Aorta (tissue), 5 donors: ENCODE measurements at places on chromosomes 11 and 22. TPM values are rescaled to one million over a fixed set of nuclear protein-coding genes. Genes with fewer than 3 reads are reported as not detected.

DNA sequence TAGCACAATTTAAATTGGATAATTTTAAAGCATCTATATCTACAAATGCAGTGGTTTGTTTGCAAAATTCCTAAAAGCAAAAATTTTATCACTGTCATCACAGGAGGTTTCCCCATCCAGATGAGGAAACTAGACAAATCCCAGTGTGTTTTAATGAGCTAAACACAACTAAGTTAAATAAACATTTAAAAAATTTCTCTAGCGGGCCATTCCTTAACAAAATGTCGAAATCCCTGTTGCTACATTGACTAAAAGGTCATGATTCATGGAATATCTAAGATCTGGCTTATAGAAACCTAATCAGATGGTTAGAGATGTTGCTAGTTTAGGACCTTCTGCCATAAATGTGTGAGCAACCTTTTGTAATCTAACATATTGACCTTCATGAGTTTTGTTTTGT is 107.3 kb upstream of the BDNF start:
- H3K4me1 ChIP-seq = no peaks in the 10 kb centered on the region
- no peak overlapping the region for H3K27ac ChIP-seq
- no peak overlapping the region for H3K4me3 ChIP-seq
- H3K27me3 ChIP-seq = no peaks in the 10 kb centered on the region

GRCh38 chr11:76205252-76206076 is 838 bp downstream of the WNT11 start:
- no peaks in the 10 kb centered on the region for H3K27me3 ChIP-seq
- no peak for DNase-seq
- H3K4me3 ChIP-seq = no peak overlapping the region
- no peak overlapping the region for H3K27ac ChIP-seq

DNA sequence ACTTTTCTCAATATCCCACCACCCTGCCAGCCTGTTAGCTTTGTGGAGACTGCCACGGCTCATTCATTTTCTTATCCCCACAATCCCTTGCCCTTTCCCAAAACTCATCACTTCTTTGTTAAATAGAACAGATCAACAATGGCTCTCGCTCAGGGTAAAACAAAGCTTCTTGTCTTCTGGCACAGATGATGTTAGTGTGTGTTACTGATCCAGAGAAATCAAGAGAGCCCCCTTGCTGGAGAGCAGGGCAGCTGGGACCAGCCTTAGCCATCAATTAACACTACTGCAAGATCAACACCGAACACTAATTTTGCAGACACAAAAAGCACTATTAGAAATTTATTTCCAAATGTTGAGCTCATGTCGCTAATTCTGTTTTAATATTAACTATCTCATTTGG is 420.9 kb downstream of the TENM4 start:
- no peak overlapping the region for H3K4me3 ChIP-seq
- no peak for DNase-seq
- H3K27ac ChIP-seq = no peak overlapping the region

GRCh38 chr22:32106930-32107329 is 52.2 kb downstream of the C22orf42 start:
- no peaks in the 10 kb centered on the region for H3K27me3 ChIP-seq
- DNase-seq = no peak
- no peaks in the 10 kb centered on the region for H3K36me3 ChIP-seq
- H3K4me3 ChIP-seq = no peak overlapping the region
- H3K4me1 ChIP-seq = no peaks in the 10 kb centered on the region

- no peaks in the 10 kb centered on the region for H3K4me1 ChIP-seq
- H3K27me3 ChIP-seq = no peaks in the 10 kb centered on the region
- no peaks in the 10 kb centered on the region for H3K36me3 ChIP-seq
- H3K4me3 ChIP-seq = no peak overlapping the region
- no peak overlapping the region for H3K27ac ChIP-seq
- DNase-seq = no peak
Measured at GRCh38 chr11:126154691-126155090, 56.8 kb downstream of the RPUSD4 start.

DNA sequence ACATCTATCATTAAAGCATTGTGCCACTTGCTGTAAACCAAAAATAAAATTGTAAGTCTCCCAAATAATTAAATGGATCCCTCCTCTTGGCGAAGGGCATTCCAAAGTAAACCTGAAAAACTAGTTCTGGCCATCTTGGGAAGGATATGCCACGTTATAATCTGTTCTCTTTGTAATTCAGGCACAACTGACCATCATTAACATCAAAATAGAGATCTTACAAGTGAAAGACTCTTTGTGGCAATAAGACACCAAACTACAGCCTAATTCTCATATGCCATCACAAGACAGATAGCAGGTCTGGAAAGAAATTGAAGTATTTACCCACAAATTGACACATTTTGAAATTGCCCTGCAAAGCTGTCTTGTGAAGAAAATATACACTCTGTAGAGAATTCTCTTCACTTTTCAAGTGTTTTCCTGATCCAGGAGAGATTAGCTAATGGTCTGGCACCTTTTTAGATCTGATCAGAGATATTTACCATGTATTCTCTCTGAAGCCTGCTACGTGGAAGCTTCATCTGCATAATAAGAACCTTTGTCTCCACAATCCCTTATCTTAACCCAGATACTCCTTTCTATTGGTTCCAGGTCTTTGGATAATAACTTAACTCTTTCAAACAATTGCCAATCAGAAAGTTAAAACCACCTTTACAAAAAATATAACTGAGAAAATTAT is 630.4 kb upstream of the CCDC179 start:
- no peak overlapping the region for H3K27ac ChIP-seq
- no peak overlapping the region for H3K4me3 ChIP-seq
- no peaks in the 10 kb centered on the region for H3K36me3 ChIP-seq
- no peaks in the 10 kb centered on the region for H3K27me3 ChIP-seq

DNA sequence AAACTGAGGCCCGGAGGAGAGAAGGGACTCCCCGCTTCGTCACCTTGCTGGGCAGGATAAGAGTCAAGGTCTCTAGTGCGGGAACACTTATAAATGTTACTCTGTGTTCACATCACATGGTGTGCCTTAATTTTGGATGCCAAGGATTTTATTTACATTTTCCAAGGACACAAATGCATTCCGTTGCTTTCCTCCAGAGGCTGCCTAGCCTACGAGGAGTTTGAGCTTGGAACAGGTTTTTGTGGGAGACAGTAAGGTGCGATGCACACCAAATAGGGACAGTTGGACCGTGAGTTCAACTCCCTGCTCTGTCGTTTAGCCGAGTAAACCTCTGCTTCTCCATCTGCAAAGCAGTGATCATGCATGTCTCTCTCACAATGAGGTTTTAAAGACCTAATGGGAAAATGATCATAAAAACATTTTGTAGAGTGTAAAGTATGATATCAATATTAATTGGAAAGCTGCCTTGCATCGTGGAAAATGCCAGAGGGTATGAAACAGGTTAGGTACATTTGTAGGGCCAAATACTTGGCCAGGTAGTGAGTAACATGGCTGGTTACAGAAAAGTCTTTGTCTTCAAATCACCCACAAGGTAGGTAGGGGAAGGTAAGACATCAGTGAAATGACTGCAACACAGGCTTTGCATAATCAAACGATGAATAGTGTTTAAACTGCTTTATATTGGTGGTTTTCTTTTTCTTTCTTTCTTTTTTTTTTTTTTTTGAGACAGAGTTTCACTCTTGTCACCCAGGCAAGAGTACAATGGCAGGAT is 61.8 kb downstream of the ST3GAL4 start:
- no peaks in the 10 kb centered on the region for H3K4me1 ChIP-seq
- no peaks in the 10 kb centered on the region for H3K36me3 ChIP-seq
- no peaks in the 10 kb centered on the region for H3K27me3 ChIP-seq
- no peak overlapping the region for H3K4me3 ChIP-seq
- DNase-seq = no peak

DNA sequence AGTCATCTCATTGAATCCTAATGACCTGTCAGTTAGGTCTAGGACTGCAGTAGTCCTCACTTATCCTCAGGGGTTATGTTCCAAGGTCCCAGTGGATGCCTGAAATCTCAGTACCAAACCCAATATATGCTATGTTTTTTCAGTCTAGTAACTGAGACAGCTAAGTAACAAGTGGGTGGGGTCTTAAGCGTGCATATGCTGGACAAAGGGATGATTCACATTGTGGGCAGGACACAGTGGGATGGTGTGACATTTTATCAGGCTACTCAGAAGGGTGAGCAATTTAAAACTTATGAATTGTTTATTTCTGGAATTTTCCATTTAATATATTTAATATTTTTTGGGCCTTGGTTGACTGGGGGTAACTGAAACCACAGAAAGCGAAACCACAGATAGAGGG is 29.0 kb downstream of the DDX10 start:
- no peaks in the 10 kb centered on the region for H3K36me3 ChIP-seq
- H3K4me1 ChIP-seq = no peaks in the 10 kb centered on the region
- H3K27me3 ChIP-seq = no peaks in the 10 kb centered on the region
- no peak overlapping the region for H3K27ac ChIP-seq
- DNase-seq = no peak

GRCh38 chr11:8649361-8649760 is 33.1 kb downstream of the TRIM66 start:
- no peak overlapping the region for H3K4me3 ChIP-seq
- no peaks in the 10 kb centered on the region for H3K4me1 ChIP-seq
- no peaks in the 10 kb centered on the region for H3K27me3 ChIP-seq
- peaks cover 4% of the 10 kb centered on the region for H3K36me3 ChIP-seq
- H3K27ac ChIP-seq = no peak overlapping the region

DNA sequence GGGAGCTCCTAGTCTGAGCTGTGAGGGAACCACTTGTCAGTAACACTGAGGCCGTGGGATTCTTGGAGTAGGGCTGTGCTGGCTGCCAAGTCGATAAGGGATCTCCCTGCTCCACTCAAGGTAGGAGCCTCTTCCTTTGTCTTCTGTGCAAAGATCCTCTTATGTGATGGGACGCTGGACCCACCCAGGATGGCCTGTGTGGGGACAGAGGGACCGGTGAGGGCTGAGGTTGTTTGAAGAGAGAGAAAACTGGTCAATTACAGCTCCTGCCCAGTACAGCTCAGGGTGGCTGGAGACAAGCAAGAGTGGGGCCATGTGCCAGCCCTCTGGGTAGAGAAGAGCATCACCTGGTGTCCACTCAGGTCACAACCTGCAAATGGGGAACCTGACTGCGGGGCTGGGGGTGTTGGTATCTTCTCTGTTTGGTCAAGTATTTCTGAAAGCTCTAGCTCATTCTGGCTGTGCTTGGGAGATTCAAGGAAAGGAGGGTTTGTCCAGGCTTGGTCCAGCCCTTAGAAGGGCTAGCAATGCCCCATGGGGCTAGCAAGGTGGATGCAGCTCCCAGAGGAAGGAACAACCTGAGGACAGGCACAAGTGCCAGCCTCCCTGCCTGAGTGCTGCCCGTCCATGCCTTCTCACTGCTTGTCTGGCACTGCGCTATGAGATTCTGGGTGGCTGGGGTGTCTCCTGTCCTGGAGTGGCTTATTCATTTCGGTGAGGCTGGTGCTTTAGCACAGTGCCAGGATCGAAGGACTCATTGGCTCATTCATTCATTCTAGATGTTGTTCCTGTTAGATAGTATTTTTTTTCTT is 27.6 kb upstream of the BAIAP2L2 start:
- no peaks in the 10 kb centered on the region for H3K27me3 ChIP-seq
- H3K4me1 ChIP-seq = no peaks in the 10 kb centered on the region
- no peak overlapping the region for H3K4me3 ChIP-seq
- H3K36me3 ChIP-seq = no peaks in the 10 kb centered on the region
- no peak overlapping the region for H3K27ac ChIP-seq
- peak; percentile 66 for DNase-seq

DNA sequence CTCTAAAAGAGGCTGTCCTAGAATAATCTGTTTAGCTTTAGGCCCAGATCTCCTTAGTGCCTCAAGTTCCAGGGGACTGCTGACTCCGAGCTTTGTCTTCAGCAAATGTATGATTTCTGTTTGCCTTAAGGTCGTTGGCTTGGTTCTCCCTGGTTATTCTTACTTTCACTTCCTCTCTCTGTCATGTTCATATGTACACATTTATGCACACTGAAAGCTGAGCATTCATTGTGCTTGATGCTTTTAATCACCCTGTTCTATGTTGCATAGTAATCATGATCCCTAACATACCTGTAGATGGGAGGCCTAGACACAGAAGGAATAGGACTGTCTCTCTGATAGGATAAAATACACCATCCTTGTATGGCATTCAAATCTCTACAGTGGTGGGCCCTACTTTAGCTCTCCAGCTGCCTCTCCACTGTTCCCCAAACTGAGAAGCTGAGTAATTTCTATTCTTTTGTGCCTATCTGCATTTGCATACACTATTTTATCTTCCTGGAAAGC is 7.2 kb downstream of the PPFIBP2 start:
- no peaks in the 10 kb centered on the region for H3K27me3 ChIP-seq
- no peaks in the 10 kb centered on the region for H3K36me3 ChIP-seq
- no peak for DNase-seq
- H3K4me1 ChIP-seq = no peaks in the 10 kb centered on the region
- H3K4me3 ChIP-seq = no peak overlapping the region

DNA sequence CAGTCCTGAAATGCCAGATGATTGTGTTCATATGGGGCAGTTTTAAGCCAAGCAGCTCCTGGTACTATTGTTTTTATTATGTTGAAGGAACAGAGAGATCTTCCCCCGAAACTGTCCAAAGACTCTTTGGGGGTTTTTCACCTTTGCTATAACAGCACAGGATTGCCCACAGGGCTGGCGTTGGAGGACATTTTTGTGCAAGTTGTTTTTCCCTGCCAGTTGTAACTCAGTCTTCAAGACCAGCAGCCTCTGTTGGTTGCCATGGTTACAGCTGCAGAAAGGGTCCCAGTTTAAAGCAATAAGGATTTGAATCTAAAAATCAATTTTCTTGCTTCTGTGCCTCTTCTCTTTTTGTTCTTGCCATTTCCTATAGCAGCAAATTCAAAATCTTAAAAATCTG is 45.4 kb upstream of the YWHAH start:
- H3K4me3 ChIP-seq = no peak overlapping the region
- no peak overlapping the region for H3K27ac ChIP-seq
- H3K36me3 ChIP-seq = peaks cover 11% of the 10 kb centered on the region
- DNase-seq = no peak
- H3K4me1 ChIP-seq = no peaks in the 10 kb centered on the region

The A4GALT gene
- 72.3 TPM for total RNA-seq

The TRIM49 gene
- total RNA-seq = not detected

The GTSE1 gene
- 1.5 TPM for total RNA-seq

The MUC2 gene
- total RNA-seq = 0.10 TPM

The OLFML1 gene
- total RNA-seq = 41.0 TPM

The AMPD3 gene
- total RNA-seq = 7.8 TPM
